ENCODE measurements at places on chromosomes 2 and 18.

DNA sequence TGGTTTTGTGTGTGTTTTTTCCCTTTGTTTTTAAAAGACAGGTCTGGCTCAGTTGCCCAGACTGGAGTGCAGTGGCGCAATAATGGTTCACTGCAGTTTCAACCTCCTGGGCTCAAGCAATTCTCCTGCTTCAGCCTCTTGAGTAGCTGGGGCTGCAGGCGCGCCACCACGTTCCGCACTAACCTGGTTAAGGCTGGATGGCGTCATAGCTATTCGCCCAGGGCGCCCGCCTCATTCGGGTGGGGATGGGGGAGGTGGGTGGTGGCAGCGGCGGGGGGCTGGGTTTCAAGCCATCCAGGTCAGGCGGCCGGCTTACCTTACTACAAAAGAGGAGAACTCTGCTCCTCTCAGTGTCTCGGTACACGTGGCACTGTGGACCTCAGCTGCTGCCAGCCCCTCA lies 42.8 kb downstream of the EEF1B2 start:
- no peak for DNase-seq

GRCh38 chr2:26581991-26582842 lies 58.9 kb downstream of the CIB4 start:
- peak; percentile 42 for DNase-seq

DNA sequence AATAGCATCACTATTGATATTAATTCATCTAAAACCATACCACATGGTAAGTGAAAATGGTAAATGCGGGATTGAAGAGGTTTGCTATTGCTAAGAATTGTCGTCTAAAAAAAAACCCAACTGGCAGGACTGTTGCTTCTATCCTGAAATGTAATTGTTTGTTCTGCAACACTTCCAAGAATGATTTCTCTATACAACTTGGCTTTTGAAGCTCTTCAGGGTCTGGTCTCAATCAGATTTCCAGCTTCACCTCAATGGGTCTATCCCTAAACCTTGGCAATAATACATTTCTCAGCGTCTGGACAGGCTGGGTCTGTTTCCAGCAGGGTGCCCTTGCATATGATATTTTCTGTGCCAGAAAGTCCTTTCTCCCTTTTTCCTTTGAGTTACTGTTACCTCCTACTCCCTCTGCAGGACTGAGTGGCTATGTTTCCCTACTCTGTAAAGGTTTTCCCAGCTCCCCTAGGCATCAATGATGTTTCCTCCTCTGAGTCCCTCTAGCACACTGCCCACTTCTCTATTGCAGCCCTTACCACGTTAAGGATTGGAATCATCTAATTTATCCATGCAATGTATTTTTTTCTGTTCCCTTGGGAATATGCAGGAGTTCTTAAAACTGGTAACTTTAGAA lies 118.2 kb upstream of the REV1 start:
- no peak for DNase-seq

- DNase-seq: no peak
Measured at GRCh38 chr18:36035253-36035652, 32.1 kb downstream of the RPRD1A start.

DNA sequence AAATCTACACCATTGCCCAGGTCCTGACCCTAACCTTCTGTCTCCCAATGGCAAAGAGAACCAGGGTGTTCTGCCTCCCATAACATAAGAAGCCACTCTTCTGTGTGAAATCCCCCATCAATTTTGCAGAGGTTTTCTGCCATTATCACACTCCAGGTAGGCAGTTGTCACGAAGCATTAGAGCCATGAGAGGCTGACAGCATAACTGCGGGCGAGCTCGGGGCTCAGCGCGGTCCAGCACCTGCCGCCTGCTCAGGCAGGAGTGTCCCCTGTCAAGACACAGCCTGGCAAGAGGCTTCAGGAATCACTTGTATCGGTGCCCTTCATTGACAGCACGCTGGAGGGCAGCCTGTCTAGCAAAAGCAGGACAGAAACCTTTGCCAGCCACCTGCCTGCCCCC lies 251.2 kb downstream of the SATB2 start:
- DNase-seq: no peak

- no peak for DNase-seq
Measured at GRCh38 chr2:104501929-104502328, 352.0 kb upstream of the POU3F3 start.

DNA sequence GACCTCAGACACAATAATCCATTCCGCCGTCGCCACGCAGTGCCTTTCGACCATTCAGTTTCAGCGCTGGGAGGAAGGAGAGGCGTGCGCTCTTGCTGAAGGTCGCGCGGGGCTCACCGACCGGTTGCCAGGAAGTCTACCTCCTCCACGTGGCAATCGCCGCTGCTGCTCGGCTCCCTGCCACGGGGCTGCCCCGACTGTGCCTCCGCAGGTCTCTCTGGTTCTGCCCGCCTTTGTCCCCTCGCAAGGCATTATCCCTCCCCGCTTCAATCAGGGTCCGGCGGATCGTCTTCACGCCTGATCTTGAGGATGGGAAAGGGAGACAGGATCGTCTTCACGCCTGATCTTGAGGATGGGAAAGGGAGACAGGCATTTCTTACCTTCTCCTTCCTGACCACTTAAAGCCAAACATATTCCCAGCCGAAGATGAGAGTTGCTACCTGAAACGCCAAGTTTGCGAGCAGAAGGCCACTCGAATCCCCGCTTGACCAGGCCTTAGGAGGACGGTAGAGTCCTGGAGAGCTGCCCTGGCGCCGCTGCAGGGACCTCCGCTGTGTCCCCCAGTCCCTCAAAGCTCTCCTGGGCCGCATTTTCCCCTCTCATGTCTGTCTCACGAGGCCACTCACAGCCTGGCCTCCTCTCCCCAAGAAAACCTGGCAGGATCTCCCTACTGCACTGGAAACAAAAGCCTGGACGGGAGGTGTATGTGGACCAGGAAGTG lies 4.3 kb upstream of the GPR45 start:
- DNase-seq: no peak

- no peak for DNase-seq
Measured at GRCh38 chr2:109256921-109257320, 127.9 kb downstream of the SH3RF3 start.

GRCh38 chr2:176174824-176175708 lies 13.4 kb upstream of the HOXD1 start:
- DNase-seq: peak; percentile 79

DNA sequence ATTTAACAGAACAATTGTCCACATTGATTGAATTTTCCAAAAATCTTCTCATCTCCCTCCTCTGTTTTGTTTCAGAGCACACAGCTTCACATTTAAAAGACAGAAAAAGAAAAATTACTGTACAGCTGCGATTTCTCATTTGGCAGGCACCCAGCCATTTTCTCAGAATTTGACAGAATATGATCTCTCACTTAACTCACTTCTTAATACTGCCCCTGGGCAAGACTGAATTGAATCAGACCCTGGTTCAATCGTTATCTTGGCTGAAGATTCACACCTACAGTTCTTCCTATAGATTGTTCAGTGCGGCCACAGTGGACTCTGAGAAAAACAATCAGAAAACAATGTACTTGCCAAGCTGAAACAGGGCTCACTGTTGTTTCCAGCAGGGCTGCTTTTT lies 90.2 kb upstream of the LHCGR start:
- no peak for DNase-seq
